RPMI7951 (cell line): ENCODE measurements at places on chromosomes 5 and 9. TPM values are rescaled to one million over a fixed set of nuclear protein-coding genes. Genes with fewer than 3 reads are reported as not detected.

AGPAT2 gene
- 20.4 and 34.7 TPM in 2 replicates for total RNA-seq

PTPN3 gene
- 1.6 TPM in 2 replicates for total RNA-seq

TAS2R1 gene
- not detected in 2 replicates for total RNA-seq

IL13 gene
- total RNA-seq: not detected in 2 replicates

SAXO1 gene
- under 0.01 TPM in 1 of 2 replicates, not detected in the other for total RNA-seq

IL11RA gene
- total RNA-seq: 0.59 and 0.72 TPM in 2 replicates

GZMA gene
- not detected in 2 replicates for total RNA-seq
